ENCODE measurements at places on chromosomes 5 and 9.

DNA sequence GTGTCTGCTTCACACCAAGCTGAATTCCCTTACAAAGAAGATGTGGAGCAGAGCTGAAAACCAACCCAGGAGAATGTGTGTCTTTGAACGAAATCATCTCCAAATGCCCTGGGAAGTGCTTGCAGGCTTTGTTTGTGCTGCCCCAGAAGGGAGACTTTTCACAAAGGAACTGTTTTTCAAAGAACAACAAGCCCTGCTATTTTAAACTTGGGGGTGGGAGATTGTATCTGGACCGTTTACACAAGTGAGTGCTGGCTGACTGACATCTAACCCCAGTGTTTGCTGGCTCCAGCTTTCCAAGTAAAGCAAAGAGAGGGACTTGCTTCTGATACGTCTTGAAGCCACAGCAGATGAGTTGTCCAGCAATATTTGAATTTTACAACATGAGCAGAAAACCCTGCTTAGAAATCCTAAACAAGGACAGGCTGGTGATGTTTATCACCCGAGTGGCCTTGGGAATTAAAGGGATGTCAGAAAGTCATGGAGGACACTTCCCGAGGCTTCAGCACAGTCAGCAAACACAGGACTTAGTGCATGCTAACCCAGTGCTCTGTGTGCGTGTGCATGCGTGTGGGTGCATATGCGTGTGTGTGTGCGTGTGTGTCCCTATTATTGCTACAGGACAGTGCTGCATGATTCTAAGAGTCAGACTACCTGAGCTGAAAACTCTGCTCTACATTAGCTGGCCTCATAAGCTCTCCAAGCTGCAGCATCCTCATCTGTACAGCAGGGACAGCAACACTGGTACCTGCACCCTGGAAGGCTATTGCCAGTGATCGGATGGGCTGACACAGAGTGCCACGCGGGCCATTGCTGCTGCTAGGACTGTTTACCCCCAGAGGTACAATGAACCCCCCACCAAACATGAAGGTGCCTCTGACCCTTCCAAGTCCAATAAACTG lies 1.4 kb downstream of the ADAMTS12 start:
- H3K27me3 ChIP-seq: no peaks in the 10 kb centered on the region
- peaks cover 19% of the 10 kb centered on the region for H3K4me1 ChIP-seq
- H3K27ac ChIP-seq: no peak overlapping the region
- H3K4me3 ChIP-seq: peak overlapping the region; percentile 64

- H3K4me1 ChIP-seq: peaks cover 23% of the 10 kb centered on the region
- no peak overlapping the region for H3K27ac ChIP-seq
- H3K27me3 ChIP-seq: no peaks in the 10 kb centered on the region
- H3K36me3 ChIP-seq: no peaks in the 10 kb centered on the region
- DNase-seq: no peak
- H3K4me3 ChIP-seq: no peak overlapping the region
Measured at GRCh38 chr5:81854915-81855314, 104.0 kb upstream of the SSBP2 start.

GRCh38 chr5:93126634-93127033 lies 454.4 kb downstream of the NR2F1-AS1 start:
- H3K27ac ChIP-seq: no peak overlapping the region
- no peaks in the 10 kb centered on the region for H3K36me3 ChIP-seq
- no peaks in the 10 kb centered on the region for H3K27me3 ChIP-seq
- no peak for DNase-seq
- H3K4me1 ChIP-seq: no peaks in the 10 kb centered on the region
- no peak overlapping the region for H3K4me3 ChIP-seq

- H3K36me3 ChIP-seq: no peaks in the 10 kb centered on the region
- no peak overlapping the region for H3K4me3 ChIP-seq
- no peaks in the 10 kb centered on the region for H3K27me3 ChIP-seq
- H3K4me1 ChIP-seq: no peaks in the 10 kb centered on the region
- H3K27ac ChIP-seq: no peak overlapping the region
- DNase-seq: no peak
Measured at GRCh38 chr5:142797420-142797819, 27.2 kb downstream of the ARHGAP26 start.

- H3K4me3 ChIP-seq: no peak overlapping the region
- no peak for DNase-seq
- H3K27me3 ChIP-seq: no peaks in the 10 kb centered on the region
- H3K27ac ChIP-seq: no peak overlapping the region
Measured at GRCh38 chr5:155276231-155276630, 262.7 kb downstream of the KIF4B start.

DNA sequence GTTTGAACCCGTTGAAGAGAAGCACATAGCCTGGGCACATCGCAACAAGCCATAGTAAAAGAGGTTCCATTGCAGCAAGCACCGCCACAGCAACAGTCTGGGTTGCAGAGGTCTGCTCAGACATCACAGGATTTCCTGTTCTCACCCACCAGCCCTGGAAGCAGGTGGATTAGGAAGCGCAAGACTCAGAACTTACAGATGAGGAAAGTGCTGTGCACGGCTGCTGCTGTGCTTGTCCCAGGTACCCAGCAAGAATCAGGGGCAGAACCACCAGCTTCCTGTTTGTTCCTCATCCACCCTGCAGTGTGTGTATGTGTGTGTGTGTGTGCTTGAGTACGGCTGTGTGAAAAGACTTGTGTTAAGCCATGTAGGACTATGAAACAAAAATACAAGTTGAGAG lies 124.7 kb upstream of the IRX2 start:
- H3K27ac ChIP-seq: no peak overlapping the region
- H3K36me3 ChIP-seq: no peaks in the 10 kb centered on the region
- no peaks in the 10 kb centered on the region for H3K27me3 ChIP-seq
- H3K4me3 ChIP-seq: no peak overlapping the region

DNA sequence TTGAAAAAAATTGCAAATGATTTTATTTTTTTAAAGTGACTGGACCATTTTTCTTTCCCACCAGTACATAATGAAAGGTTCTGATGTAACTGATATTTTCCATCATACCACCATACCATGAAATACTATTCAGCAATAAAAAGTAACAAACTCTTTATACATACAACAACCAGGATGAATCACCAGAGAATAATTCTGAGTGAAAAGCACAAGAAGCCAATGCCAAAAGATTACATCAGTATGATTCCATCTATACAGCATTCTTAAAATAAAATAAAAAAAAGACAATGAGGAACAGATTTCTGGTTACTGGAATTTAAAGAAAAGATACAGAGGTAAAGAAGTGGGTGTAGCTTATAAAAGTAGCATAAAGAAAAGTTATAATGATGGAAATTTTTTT lies 423.7 kb upstream of the ST8SIA4 start:
- no peaks in the 10 kb centered on the region for H3K36me3 ChIP-seq
- H3K4me3 ChIP-seq: no peak overlapping the region
- H3K27me3 ChIP-seq: no peaks in the 10 kb centered on the region
- H3K4me1 ChIP-seq: no peaks in the 10 kb centered on the region
- no peak overlapping the region for H3K27ac ChIP-seq

GRCh38 chr5:124718380-124718789 lies 28.1 kb downstream of the ZNF608 start:
- H3K27me3 ChIP-seq: no peaks in the 10 kb centered on the region
- H3K27ac ChIP-seq: no peak overlapping the region
- H3K4me1 ChIP-seq: peaks cover 8% of the 10 kb centered on the region

DNA sequence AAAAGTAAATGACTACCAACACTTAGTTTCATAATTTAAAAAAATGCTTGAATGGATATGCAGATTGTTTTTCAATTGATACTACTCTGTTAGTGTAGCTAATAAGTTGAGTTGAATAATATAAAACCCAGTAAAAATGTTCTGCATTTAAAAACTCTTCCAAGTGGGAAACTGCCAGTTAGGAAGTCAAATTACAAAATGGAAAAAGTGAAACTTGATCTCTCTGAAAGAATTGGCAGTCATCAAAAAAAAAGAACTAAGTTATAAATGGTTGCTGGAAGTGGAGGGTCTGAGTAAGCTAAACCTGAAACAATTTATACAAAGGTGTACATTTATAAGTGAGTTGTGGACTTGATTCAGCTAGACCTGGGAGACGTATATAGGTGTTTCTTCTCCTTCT lies 52.4 kb downstream of the VCAN start:
- H3K4me3 ChIP-seq: no peak overlapping the region
- H3K36me3 ChIP-seq: peaks cover 40% of the 10 kb centered on the region
- no peak overlapping the region for H3K27ac ChIP-seq
- peaks cover 1% of the 10 kb centered on the region for H3K27me3 ChIP-seq

Measured in H1 (cell line).